GM23338 (cell line): ENCODE measurements at places on chromosomes 5 and 9. TPM values are rescaled to one million over a fixed set of nuclear protein-coding genes. Genes with fewer than 3 reads are reported as not detected.

PLPP7 gene
- 2.4 and 4.4 TPM in 2 replicates for total RNA-seq

SLCO6A1 gene
- 3.1 TPM in 1 of 2 replicates, not detected in the other for total RNA-seq

- DNase-seq, result no peak
These were observed 44.4 kb upstream of the ANKDD1B start for GRCh38 chr5:75566710-75567309.

GRCh38 chr5:79111960-79112702 is 522 bp downstream of the BHMT start:
- DNase-seq, result peak; percentile 43

GRCh38 chr5:95824747-95825146 is 2.2 kb upstream of the GLRX start:
- DNase-seq, result no peak

- peak; percentile 38 for DNase-seq
These were observed 417.7 kb upstream of the POU5F2 start for GRCh38 chr5:94159144-94159543.
